Stimulated activated CD4-positive, alpha-beta T cell treated with anti-CD3 and anti-CD28 coated beads, Interleukin-12 subunit alpha, Interleukin-12 subunit beta, amount 100 ng/mL, for 48 hours (primary cell): ENCODE measurements at places on chromosomes 6 and 20.

DNA sequence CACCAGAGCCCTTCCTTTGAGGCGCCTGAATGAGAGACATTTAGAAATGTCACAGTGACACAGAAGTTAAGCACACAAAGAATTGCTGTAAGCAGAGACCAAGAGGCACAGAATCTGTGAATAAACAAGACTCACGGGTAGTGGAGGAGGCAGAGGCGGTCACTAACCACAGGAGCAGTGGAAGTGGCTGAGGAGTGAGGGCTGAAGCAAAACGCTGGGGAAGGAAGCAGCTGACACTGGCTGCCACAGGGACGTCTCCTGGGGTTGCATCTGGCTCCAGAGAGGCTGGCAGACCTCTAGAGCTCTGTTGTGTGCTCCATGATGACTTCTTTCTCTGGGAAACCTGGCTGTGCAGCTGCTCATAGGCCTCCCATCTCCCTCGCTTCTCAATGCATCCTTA lies 65.0 kb upstream of the SLC2A12 start:
- no peak for DNase-seq

DNA sequence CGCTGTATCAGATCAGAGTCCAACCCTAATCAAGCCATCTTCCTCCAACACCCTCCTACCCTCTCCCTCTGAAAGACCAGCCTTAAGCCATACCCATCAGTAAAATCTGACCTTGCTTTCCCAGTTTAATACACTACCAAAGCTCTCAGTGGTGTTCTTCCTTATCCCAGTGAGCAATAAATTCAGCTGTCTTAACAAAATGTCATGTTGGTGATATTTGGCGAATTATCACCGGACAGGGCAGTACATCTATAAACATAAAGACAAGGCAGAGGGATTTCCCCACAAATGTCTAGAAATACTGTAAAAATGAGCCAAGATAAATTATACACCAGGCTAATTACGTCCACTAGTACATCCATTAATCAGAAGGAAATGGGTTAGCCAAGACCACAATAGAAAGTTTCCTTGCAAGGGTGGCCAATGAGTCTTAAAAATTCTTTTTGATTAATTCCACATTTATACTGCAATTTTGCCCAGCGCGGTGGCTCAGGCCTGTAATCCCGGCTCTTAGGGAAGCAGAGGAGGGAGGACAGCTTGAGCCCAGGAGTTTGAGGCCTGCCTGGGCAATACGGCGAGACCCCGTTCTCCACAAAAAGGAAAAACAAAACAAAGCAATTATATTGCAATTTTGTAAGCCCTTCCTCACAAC lies 905 bp downstream of the RARS2 start:
- DNase-seq: no peak

DNA sequence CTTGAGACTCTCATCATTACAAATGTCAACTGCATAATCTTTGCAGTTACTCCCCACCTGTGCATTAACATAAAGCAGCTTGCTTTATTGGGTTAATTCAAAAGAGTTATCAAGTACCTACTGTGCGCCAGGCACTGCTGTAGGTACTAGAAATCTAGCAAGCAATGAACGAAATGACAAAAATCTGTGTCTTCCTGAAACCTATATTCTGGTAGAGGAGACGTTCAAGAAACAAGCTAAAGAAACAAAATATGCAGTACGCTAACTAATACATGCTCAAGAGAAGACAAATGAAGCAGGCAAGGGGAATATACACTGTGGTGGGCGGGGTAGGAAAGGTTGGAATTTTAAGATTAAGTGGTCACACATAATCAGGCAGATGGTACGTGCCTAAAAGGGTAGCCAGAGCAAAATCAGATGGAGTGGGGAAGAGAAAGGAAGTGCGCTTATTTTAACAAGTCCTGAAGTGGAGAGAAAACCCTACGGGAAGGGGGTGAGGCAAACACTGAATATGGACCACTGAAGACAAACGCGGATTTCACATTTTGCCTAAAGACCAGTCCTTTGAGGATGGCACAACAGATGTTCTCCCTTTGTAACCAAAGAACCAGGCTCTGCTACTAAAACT lies 1.2 kb downstream of the ELOVL2 start:
- no peak for DNase-seq

DNA sequence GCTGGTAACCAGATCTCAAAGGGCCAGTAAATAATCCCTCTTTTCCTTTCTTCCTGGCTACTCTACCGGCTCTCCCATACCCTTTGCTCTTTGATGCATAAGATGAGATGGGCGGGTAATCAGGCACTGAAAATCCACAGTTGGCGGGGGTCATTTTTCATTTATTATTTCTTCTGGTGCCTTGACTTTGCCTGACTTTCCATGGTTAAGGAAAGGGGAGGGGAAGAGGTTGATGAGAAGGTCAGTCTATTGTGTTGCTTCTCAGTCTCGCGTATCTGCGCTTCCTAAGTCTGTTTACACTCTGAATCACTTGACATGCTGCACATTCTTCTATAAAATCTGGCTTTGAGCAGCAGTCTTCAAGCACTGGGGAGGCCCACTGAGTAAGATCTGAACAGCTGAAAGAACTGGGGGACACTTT lies 121.1 kb upstream of the HDGFL1 start:
- DNase-seq: no peak

- no peak for DNase-seq
Measured at GRCh38 chr6:169807699-169808607, 56.5 kb downstream of the ERMARD start.

- DNase-seq: peak; percentile 17
Measured at GRCh38 chr6:119348096-119348747, 1.3 kb downstream of the MAN1A1 start.

DNA sequence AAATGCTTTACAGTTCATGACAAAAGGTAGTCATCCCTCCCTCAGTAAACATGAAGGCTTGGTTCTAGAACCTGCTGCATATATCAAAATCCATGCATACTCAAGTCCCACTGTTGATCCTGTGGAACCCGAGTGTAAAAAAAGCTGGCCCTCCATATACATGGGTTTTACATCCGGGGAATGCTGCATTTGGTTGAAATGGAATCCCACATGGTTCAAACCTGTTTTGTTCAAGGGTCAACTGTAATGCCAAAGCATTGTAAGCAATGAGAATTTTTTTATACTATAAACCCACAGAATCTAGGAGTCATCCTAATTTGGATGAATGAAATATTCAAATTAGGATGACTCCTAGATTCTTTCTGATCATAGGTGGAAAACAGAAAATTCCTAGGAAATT lies 5.9 kb upstream of the HDAC2 start:
- DNase-seq: no peak

DNA sequence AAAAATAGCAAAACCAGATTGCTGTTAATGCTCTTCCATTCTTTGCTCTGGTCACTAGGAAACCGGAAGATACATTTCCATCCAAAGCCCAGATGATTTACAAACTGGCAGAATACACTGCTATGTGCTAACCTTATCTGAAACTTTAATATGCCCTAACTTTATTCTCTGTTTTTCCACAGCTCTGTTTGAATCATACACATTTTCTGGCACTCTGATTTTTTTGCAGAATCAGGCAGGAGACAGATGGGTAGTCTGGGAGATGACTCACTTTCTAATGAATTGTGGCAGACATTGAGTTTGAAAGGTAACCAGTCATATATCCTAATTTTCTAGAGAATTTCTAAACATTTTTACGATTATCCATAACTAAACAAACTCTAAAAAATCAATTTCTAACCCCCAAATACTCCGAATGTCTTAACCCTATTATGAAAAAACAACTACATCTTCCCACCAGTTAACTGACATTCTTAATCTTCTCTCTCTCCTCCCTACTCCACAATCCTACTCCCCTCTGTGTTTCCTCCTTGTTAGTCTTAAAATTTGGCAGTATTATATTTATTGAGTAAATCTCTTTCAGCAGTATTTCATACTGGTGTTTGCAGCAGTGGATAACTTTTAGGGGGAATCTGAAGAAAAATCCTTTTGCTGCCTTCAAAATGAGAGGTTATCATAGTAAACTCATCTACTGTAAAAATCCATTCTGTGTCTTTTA lies 63.5 kb downstream of the MAN1A1 start:
- DNase-seq: no peak

DNA sequence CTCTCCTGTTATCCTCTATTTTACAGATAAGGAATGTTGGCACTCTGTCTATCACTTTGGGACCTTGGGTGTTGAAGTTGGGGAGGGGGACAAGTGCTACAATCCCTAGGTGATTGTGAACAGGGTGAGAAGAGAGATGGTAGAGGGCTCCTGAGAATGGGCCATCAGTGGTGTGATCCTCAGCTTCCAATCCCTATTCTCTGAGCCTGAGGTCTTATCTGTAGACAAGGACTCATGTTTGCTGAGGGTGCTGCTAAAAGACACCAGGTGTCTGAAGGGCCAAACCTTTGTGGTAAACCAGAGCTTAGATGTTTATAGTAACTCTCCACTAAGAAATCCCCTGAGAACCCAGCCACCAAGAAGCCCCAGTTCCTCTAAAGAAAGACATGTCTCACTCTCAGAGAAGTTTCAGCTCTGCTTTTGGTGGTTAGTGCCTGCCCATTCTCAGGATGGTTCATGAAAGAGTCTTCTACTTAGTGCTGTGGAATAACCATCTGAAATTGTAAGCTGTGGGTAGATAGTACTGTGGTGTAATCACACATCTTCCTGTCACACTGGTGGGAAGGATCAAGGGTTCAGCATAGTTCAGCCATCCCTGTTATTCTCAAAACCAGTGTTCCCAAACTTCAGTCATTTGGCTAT lies 58.2 kb upstream of the IL20RA start:
- DNase-seq: peak; percentile 9

- no peak for DNase-seq
Measured at GRCh38 chr20:37502654-37503053, 18.4 kb upstream of the NNAT start.

- no peak for DNase-seq
Measured at GRCh38 chr6:135362124-135362523, 135.4 kb downstream of the AHI1 start.
